ENCODE measurements at places on chromosomes 1 and 21. TPM values are rescaled to one million over a fixed set of nuclear protein-coding genes. Genes with fewer than 3 reads are reported as not detected.

- no peaks in the 10 kb centered on the region for H3K27me3 ChIP-seq
- no peaks in the 10 kb centered on the region for H3K4me1 ChIP-seq
- no peak overlapping the region for H3K4me3 ChIP-seq
- H3K27ac ChIP-seq, result no peak overlapping the region
These were observed 46.1 kb downstream of the MEGF6 start for GRCh38 chr1:3564921-3565831.

GRCh38 chr1:24903011-24903461 is 27.0 kb downstream of the RUNX3 start:
- no peak overlapping the region for H3K27ac ChIP-seq
- no peaks in the 10 kb centered on the region for H3K36me3 ChIP-seq
- H3K4me3 ChIP-seq, result no peak overlapping the region
- no peaks in the 10 kb centered on the region for H3K27me3 ChIP-seq

DNA sequence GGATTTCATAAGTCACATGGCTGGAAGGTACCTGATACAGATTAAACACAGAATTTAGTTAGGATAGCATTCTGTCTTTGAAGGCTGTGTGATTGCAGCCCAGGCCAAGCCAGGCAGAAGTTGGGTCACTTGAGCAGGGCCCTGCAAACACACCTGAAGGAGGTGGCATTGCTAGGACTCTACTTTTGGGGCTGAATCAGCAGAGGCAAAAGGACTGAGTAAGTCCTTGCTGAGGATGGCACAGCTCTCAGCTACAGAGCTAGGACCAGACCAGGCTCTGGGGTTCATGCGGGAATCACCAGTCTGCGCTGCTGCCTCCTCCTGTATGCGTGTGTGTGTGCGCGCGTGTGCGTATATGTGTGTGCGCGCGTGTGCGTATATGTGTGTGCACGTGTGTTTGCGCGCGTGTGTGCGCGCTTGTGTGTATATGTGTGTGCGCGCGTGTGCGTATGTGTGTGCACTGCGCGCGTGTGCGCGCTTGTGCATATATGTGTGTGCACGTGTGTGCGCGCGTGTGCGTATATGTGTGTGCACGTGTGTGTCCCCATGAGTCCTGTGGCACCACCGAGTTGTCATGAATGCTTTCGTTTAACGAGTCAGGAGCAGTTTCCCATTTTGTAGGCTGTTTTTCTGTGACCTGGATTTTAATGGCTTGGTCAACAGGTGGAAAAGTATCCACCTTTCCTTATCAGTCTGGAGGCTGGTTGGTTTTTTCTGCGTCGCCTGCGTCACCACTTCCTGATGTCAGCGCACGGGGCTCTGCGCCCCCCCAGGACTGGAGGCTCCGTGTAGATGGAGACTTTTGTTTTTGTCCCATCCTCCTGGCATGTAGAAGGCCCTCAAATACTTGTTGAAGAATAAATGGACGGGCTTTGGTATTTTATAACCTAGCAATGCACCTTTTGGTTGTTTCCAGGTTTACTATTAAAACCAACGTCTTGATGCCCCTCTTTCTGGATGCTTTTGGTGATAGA is 34.7 kb downstream of the ADARB1 start:
- no peaks in the 10 kb centered on the region for H3K36me3 ChIP-seq
- H3K4me3 ChIP-seq, result no peak overlapping the region
- no peaks in the 10 kb centered on the region for H3K27me3 ChIP-seq
- H3K4me1 ChIP-seq, result no peaks in the 10 kb centered on the region
- DNase-seq, result no peak
- no peak overlapping the region for H3K27ac ChIP-seq

- H3K4me1 ChIP-seq, result no peaks in the 10 kb centered on the region
- H3K4me3 ChIP-seq, result no peak overlapping the region
- H3K27ac ChIP-seq, result no peak overlapping the region
- H3K36me3 ChIP-seq, result no peaks in the 10 kb centered on the region
These were observed 281.2 kb upstream of the PLXNA2 start for GRCh38 chr1:208525417-208525816.

GRCh38 chr1:243944429-243945160 is 94.6 kb upstream of the AKT3 start:
- H3K4me3 ChIP-seq, result no peak overlapping the region
- peak; percentile 62 for DNase-seq
- no peaks in the 10 kb centered on the region for H3K36me3 ChIP-seq
- no peaks in the 10 kb centered on the region for H3K27me3 ChIP-seq

- no peak for DNase-seq
- no peaks in the 10 kb centered on the region for H3K4me1 ChIP-seq
- H3K36me3 ChIP-seq, result no peaks in the 10 kb centered on the region
- no peak overlapping the region for H3K27ac ChIP-seq
These were observed 223.7 kb downstream of the SEC16B start for GRCh38 chr1:177746155-177746554.

GRCh38 chr1:182120411-182121258 is 59.1 kb upstream of the ZNF648 start:
- H3K4me3 ChIP-seq, result no peak overlapping the region
- H3K36me3 ChIP-seq, result no peaks in the 10 kb centered on the region
- no peaks in the 10 kb centered on the region for H3K4me1 ChIP-seq
- H3K27me3 ChIP-seq, result no peaks in the 10 kb centered on the region
- peak; percentile 39 for DNase-seq
- H3K27ac ChIP-seq, result no peak overlapping the region

DNA sequence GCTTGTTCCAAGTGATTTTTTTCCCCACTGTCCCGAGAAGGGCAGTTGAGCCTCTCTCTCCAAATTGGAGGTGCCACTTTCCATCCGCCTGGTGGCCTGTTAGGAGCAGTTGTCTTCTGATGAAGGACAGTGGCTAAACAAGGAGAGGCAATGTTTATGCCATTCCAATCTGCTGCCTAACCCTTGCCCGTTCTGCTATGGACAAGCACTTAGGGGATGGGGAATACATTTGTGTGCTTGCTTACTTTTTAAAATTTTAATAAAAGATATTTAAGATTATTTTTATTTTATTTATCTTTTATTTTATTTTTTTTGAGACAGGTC is 12.0 kb downstream of the COQ8A start:
- H3K27ac ChIP-seq, result no peak overlapping the region
- no peaks in the 10 kb centered on the region for H3K4me1 ChIP-seq
- no peaks in the 10 kb centered on the region for H3K27me3 ChIP-seq
- H3K36me3 ChIP-seq, result no peaks in the 10 kb centered on the region
- no peak for DNase-seq
- no peak overlapping the region for H3K4me3 ChIP-seq

DNA sequence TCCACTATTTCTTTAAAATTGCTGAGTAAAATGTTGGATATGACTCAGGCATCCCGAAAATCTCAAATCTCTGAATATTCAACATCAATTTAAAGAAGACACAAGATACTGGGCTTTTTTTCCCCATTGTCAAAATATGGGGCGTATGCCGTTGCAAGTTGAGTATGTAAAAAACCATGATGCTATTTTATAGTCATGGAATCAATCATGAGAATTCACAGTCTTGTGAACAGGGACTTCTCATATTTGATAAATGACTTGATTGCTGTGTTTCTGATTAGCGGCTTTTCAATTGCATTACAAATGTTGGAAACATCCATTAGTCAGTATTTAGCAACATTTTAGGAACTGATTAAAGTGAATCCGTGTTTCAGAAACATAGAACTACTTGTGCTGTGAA is 45.3 kb downstream of the SETD4 start:
- H3K4me3 ChIP-seq, result no peak overlapping the region
- H3K4me1 ChIP-seq, result no peaks in the 10 kb centered on the region
- H3K36me3 ChIP-seq, result no peaks in the 10 kb centered on the region
- no peaks in the 10 kb centered on the region for H3K27me3 ChIP-seq
- no peak for DNase-seq

GRCh38 chr1:165884009-165884689 is 56.7 kb downstream of the UCK2 start:
- no peaks in the 10 kb centered on the region for H3K4me1 ChIP-seq
- H3K27me3 ChIP-seq, result no peaks in the 10 kb centered on the region
- H3K27ac ChIP-seq, result 0 out of 2 replicates have a peak overlapping the region, but pooled peaks have one; percentile 19
- no peaks in the 10 kb centered on the region for H3K36me3 ChIP-seq
- H3K4me3 ChIP-seq, result no peak overlapping the region
- DNase-seq, result no peak

GRCh38 chr21:40018871-40019475 is 151.7 kb downstream of the PCP4 start:
- H3K4me3 ChIP-seq, result no peak overlapping the region
- no peaks in the 10 kb centered on the region for H3K27me3 ChIP-seq
- H3K4me1 ChIP-seq, result no peaks in the 10 kb centered on the region
- no peak for DNase-seq
- no peak overlapping the region for H3K27ac ChIP-seq

DNA sequence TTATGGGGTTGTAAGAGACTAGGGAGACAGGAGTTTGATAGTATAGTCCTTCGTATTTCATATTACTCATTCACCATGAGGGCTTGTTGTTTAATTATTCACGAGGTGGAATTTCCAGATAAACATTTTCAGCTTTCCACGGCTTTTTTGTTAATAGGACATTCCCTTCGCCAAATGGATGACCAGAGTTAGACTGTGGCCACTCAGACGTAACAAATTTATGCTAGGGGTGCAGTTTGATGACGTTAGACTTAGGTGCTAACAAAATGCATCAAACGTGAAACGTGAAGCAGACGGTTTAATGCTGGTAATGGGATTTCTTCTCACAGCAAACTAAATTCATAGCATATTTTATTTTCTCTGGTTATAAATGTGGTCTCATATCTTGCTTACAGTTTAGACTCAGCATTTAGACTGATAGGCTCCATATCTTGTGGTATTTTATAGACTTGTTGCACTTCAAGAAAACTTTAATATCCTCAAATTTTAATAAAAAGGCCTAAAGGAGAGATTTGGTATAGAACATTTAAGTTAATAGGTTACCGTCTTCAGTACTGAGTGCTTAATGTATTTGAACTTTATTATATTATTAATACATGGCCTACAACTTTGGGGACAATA is 2.3 kb downstream of the DHX9 start:
- peaks cover 5% of the 10 kb centered on the region for H3K36me3 ChIP-seq
- peak overlapping the region; percentile 99 for H3K4me3 ChIP-seq
- DNase-seq, result no peak
- no peaks in the 10 kb centered on the region for H3K4me1 ChIP-seq
- H3K27me3 ChIP-seq, result no peaks in the 10 kb centered on the region

DNA sequence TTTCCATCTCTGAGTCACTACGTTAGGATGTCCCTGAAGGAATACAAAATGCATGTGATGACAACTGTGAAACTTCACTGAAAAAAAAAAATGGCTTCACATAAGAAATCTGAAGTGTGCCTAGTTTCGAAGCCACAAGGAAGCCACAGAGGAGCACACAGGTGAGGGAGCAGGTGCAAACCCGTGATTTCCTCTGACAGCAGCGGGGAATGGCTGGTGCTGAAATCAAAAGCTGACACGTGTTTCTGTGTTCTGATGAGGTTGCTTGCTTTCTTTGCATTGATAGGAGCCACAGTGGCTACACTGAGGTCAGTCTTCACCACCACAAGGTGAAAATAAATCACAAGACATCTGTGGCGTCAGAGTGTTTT is 105.7 kb upstream of the TLR5 start:
- H3K36me3 ChIP-seq, result no peaks in the 10 kb centered on the region
- no peak overlapping the region for H3K4me3 ChIP-seq
- no peak overlapping the region for H3K27ac ChIP-seq
- no peaks in the 10 kb centered on the region for H3K4me1 ChIP-seq
- no peak for DNase-seq

- H3K36me3 ChIP-seq, result no peaks in the 10 kb centered on the region
- H3K27ac ChIP-seq, result peak overlapping the region; percentile 68
- peak; percentile 82 for DNase-seq
- H3K4me1 ChIP-seq, result peaks cover 12% of the 10 kb centered on the region
These were observed 38.2 kb upstream of the WASF2 start for GRCh38 chr1:27527890-27528817.

DNA sequence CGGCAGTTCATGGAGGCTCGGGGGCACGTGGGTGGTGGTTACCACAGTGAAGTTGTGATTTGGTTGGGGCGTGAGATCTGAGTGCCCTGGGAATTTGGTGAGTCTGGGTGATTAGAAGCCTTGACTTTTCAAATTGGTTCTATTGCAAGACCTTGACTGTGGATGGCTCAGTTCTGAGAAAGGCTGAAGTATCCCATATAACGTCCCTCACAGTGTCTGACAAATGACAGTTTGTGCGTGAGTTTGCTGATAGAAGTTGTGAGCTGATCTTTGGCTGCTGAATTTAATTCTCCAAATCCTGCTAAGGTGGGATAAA is 549 bp downstream of the MSH4 start:
- H3K27me3 ChIP-seq, result no peaks in the 10 kb centered on the region
- DNase-seq, result no peak
- no peak overlapping the region for H3K27ac ChIP-seq
- peaks cover 35% of the 10 kb centered on the region for H3K36me3 ChIP-seq
- H3K4me1 ChIP-seq, result no peaks in the 10 kb centered on the region
- no peak overlapping the region for H3K4me3 ChIP-seq

DNA sequence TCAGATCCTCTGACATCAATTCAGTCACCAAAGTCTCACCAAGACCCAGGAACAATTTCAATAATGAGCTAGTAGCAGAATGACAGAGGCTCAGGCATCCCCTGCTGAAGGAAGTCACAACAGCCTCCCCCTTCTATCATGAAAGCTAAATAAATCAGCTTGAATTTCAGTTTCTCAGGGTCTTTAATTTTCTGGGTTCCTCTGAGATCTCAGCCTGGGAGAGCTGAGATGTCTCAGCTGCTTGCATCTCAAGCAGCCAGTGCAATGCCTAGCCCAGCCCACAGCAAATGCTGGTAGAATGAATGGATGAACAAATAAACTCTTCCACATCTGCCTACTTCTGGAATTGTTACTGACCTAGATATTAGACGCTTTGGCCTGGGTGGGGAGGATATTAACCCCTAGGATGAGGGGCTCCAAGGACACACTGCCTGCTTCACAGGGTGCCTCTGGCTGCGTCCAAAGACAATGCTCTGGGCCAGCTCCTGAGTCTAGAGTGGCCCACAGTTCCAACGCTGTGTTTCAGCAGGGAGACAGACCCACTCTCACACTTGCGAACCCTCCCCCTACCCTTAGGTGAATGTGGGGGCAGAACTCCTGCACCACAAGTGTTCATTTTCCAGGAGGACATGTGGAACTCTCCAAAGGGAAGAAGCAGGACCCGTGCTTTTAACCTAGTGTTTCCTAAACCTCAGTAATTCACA is 11.2 kb upstream of the LORICRIN start:
- no peak overlapping the region for H3K4me3 ChIP-seq
- H3K27me3 ChIP-seq, result no peaks in the 10 kb centered on the region
- no peaks in the 10 kb centered on the region for H3K4me1 ChIP-seq
- no peak for DNase-seq
- no peaks in the 10 kb centered on the region for H3K36me3 ChIP-seq
- no peak overlapping the region for H3K27ac ChIP-seq

GRCh38 chr21:35976481-35976880 is 83.8 kb downstream of the SETD4 start:
- no peak for DNase-seq
- no peak overlapping the region for H3K4me3 ChIP-seq
- no peaks in the 10 kb centered on the region for H3K4me1 ChIP-seq
- no peaks in the 10 kb centered on the region for H3K27me3 ChIP-seq
- H3K36me3 ChIP-seq, result no peaks in the 10 kb centered on the region

GRCh38 chr21:42674351-42674940 is 21.0 kb downstream of the PDE9A start:
- peaks cover 3% of the 10 kb centered on the region for H3K36me3 ChIP-seq
- H3K4me3 ChIP-seq, result no peak overlapping the region
- peaks cover 18% of the 10 kb centered on the region for H3K4me1 ChIP-seq
- DNase-seq, result no peak
- H3K27me3 ChIP-seq, result no peaks in the 10 kb centered on the region

- H3K36me3 ChIP-seq, result no peaks in the 10 kb centered on the region
- no peak overlapping the region for H3K27ac ChIP-seq
- no peaks in the 10 kb centered on the region for H3K4me1 ChIP-seq
- no peak for DNase-seq
These were observed 3.6 kb downstream of the GUK1 start for GRCh38 chr1:228143480-228144192.

The SLC35D1 gene
- 2.8 TPM for total RNA-seq

The ZNF362 gene
- total RNA-seq, result 30.0 TPM

The PTPN22 gene
- total RNA-seq, result not detected

The SFN gene
- 4.0 TPM for total RNA-seq

The SLC1A7 gene
- not detected for total RNA-seq

The ZFP69B gene
- total RNA-seq, result 8.2 TPM

The PLCH2 gene
- 0.19 TPM for total RNA-seq
